Cerebellum (tissue), 4 donors: ENCODE measurements at places on chromosomes 4 and X.

DNA sequence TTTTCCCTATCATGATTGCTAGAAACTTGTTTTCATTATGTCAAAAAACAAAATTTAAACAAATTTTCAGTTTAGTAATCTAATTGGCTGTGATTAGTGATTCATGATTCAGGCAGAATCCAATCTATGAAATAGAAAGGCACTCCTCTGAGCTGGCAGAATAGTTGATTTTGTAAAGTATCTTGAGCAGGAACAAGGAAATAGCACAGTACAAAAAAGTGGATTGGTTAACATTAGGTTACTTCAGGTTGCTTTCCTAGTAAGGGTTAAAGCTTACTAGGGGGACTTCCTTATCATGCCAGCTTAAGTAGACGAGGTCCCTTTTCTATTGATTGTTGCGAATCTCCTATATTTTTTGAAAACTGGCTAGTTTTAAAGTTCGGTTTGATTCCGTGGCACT is 43.4 kb upstream of the PRDM5 start:
- no peak for DNase-seq

DNA sequence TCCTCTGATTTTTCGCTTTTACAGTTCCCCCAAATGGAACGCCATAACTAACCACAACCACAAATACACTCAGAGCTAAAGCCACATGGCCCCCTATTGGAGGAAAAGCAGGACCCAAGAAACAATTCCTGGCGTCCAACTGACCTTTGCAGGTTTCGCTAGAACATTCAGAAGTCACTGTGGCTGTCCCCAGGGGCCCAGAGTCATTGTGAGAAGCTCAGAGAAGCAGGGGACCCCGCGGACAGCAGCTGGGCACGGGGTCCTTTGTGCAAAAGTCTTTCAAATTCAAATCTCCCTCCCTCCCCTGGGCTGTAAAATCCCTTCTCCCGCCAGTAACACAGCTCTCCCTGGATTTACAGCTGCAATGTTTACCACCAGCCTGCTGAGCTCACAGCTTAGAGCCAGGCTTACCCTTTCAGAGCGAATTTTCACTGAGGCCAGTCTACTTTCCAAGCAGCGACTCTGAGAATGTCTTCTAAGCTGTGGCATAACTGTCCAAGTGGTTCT is 214.8 kb downstream of the CRLF2 start:
- no peak for DNase-seq

DNA sequence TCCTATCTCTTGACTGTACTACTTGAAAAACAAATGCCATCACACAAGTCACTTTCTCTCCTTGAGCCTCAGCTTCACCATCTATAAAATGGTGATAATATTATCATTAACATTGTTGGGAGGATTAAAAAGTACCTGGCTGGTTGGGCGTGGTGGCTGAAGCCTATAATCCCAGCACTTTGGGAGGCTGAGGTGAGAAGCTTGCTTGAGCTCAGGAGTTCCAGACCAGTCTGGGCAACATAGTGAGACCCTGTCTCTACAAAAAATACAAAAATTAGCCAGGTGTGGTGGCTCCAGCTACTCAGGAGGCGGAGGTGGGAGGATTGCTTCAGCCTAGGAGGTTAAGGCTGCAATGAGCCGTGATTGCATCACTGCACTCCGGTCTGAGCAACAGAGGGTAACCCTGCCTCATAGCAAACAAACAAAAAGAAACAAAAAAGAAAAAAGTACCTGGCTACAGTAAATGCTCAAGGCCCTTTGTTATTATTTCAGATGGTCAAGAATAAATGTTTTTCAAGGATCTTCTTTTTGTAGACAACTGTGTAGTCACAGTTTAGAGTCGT is 120.3 kb downstream of the CHRNA9 start:
- no peak for DNase-seq

DNA sequence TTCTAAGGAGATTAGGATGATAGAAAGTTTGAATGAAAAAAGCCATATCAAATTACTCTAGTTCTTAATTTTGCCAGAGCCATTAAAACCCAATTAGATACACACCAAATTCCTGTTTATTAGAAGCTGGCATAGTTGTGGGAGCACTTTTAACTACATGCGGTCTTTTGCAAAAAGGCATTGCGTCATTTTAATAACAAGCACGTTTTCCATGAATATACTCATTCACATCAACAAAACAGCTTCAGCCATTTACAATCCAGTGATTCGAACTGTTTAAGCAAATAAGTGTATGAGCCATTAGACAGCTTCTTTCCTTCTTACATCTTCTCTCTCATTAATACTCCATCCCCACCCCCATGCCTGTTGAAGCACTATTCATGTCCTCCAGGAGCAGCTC is 109.5 kb upstream of the EOLA2 start:
- no peak for DNase-seq

DNA sequence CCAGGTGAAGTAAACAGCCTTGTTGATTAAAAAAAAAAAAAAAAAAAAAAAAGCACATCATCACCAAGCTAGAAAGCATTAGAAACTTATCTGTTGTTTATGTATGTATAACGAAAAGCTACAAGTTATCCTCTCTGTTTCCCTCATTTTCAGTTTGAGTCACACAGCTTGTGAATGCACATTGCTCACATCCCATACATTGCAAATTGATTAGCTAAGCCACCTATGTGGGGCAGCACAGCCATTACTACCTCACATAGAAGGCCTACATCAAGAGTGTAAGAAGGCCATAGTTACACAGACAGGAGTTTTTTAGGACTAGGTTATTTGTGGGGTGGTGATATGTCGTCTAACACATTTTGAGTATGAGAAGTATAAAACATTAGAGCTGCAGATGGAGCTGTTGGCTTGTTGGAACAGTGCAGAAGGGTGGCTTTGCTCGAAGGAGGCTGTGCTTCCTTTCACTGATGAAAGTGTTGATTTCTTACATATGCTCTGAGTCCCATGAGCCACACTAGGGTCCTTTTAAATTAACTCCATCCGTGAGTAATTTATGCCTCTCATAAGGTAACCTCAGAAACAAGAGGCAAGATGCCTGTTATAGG is 431.6 kb downstream of the GABRG1 start:
- DNase-seq, result no peak
